ENCODE measurements at places on chromosomes 1 and 21.

GRCh38 chr1:215637041-215637573 is 70.0 kb downstream of the KCTD3 start:
- DNase-seq = no peak

DNA sequence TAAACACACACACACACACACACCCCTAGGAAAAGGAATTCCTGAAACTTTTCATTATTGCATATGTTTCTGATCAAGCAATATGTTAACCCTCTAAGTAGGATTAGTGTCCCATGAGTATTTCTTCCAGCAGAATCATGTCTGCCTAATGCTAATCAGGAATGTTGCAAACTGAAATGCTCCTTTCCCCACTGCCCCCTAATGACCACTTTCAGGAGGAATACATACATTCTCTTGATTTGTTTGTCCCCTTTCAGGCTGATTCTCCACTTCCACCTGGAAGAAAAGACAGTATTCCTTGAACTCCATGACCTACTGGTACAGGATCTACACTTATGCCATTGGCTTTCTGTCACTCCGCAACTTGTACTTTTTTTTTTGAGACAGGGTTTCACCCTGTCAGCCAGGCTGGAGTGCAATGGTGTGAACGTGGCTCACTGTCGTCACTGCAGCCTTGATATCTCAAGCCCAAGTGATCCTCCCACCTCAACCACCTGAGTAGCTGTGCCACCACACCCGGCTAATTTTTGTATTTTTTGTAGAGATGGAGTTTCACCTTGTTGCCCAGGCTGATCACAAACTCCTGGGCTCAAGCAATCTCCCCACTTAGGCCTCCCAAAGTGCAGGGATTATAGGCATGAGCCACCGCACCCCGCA is 56.7 kb downstream of the LRIG2 start:
- DNase-seq = no peak

DNA sequence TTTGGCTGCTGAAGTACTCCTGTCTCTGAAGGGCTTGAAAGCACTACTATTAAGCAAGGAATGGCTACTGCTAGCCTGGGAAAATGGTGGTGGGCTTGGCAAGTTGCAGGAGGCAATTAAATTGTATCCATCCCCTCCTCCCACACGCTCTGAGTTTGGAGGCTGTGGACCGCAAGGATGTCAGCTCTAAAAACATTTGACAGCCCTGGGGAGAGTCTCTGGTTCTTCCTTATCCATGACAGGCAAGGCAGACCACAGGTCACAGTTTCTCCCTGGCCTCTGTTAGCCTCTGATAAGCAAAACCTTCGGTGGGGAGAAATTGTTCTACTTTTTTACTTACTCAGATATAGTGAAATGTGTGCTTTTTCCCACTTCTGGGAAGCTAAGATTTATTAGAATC is 46.6 kb downstream of the S1PR1 start:
- no peak for DNase-seq

DNA sequence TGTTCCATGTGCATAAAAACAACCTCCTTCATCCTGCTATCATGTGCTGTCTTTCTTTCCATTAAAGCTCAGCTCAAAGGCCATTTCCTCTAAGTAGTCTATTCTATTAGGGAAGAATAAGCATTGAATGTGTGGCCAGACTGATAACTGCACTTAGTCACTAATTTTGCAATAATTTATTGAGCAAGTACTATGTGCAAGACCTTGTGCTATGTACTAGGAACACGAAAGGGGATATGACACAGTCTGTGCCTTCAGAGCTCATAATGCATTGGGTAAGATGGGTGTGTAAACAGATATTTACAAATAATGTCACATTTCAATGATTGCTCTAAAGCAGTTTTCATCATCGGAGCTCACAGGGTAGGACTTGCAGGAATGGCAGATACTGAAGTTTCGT is 54.2 kb downstream of the NMNAT2 start:
- no peak for DNase-seq

GRCh38 chr1:24344090-24344742 is 25.1 kb downstream of the GRHL3 start:
- DNase-seq = no peak

DNA sequence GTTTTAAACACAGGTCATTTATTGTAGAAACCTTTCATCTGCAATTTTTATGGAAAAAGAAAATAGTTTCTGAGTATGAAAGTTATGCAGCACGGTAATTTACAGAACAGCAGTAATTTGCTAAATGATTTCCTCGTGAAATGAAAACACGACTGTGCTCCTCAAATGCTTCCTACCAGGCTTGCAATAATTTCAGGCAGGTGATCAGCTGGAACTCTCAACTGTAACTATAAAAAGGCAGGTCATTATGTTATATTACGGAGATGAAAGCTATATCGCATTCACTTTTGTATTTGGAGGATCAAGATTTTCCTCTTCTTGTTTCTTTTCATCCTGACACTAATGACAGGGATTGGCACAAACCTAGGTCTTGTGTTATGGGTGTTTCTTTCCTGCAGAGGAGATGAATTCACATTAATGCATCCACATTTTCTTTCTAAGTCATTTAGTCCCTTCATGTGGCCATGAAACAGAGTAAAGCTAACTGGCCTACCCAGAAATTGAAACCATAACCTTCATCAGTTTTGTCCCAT is 57.4 kb downstream of the SAMSN1 start:
- DNase-seq = no peak

- DNase-seq = no peak
Observed at GRCh38 chr21:36452281-36452825, 27.6 kb downstream of the CLDN14 start.

DNA sequence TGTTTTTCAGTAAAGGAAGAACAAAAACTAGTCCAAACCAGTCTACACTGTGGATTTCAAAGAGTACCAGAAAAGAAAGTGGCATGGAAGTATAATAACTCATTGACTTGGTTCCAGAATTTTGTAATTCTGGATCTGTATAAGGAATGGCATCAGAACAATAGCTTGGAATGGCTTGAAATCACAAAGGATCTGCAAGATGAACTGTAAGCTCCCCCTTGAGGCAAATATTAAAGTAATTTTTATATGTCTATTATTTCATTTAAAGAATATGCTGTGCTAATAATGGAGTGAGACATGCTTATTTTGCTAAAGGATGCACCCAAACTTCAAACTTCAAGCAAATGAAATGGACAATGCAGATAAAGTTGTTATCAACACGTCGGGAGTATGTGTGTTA is 21.3 kb downstream of the CHODL start:
- DNase-seq = no peak

GRCh38 chr1:213003256-213003655 is 12.4 kb downstream of the ANGEL2 start:
- DNase-seq = no peak

GRCh38 chr1:178075333-178075732 is 18.6 kb upstream of the RASAL2 start:
- no peak for DNase-seq

- no peak for DNase-seq
Observed at GRCh38 chr1:8554956-8555534, 237.1 kb downstream of the SLC45A1 start.

GRCh38 chr1:60502506-60502905 is 428.9 kb upstream of the C1orf87 start:
- no peak for DNase-seq

DNA sequence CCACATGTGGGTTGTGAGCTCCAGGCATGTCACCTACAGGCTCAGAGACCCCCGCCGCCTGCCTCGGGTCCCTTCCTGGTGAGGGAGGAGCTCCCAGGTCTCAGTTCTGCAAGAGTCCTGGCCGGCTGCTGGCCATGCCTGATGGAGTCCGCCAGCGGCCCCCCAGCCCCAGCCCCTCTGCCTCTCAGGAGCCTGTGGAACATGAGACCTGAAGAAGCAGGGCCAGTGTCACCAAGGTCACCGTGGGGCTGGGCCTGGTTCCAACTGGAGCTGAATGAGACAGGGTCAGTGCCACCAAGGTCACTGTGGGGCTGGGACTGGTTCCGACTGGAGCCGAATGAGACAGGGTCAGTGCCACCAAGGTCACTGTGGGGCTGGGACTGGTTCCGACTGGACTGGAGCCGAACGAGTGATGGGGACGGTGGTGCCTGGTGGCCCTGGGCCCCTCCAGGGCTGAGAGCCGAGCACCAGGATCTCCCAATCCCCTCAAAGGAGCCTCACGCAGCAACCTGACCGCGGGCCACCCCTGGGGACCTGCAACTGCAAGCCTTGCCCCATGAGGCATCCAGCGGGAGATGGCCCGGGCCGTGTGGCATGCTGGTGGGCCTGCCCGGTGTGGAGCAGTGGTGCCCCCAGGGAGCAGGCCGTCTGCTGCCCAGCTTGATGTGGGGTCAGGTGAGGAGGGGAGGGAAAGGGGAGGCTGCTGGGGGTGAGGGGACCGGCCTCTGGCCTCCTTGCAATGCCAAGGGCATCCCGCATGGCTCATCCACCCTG is 14.5 kb upstream of the PTTG1IP start:
- no peak for DNase-seq

DNA sequence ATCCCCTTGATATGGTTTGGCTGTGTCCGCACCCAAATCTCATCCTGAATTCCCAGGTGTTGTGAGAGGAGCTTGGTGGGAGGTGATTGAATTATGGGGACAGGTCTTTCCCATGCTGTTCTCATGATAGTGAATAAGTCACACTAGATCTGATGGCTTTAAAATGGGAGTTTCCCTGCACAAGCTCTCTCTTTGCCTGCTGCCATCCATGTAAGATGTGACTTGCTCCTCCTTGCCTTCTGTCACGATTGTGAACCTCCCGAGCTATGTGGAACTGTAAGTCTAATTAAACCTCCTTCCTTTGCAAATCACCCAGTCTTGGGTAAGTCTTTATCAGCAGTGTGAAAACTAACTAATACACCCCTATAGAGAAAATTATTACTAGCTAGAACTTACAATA is 959.5 kb upstream of the ADGRL2 start:
- DNase-seq = no peak

- DNase-seq = no peak
Observed at GRCh38 chr1:193260896-193261295, 74.5 kb upstream of the B3GALT2 start.

DNA sequence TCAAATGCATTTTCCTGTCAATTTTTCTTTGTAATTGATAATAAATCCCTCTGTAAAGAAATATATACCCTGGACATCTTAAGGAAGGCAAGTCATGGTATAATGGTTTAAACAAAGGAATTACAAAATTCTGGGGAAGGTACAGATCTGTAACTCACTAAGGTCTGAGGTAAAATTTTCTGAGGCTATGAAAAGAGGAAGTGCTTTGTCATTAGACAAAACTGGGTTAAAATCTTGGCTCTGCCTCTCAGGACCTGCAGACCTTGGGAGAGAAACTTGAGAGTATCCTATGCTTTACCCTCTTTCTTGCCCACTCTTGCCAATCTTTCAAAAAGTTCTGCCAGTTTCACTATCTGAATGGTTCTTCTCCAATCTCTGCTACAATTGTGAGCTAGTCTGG is 26.8 kb upstream of the BEND5 start:
- DNase-seq = no peak

DNA sequence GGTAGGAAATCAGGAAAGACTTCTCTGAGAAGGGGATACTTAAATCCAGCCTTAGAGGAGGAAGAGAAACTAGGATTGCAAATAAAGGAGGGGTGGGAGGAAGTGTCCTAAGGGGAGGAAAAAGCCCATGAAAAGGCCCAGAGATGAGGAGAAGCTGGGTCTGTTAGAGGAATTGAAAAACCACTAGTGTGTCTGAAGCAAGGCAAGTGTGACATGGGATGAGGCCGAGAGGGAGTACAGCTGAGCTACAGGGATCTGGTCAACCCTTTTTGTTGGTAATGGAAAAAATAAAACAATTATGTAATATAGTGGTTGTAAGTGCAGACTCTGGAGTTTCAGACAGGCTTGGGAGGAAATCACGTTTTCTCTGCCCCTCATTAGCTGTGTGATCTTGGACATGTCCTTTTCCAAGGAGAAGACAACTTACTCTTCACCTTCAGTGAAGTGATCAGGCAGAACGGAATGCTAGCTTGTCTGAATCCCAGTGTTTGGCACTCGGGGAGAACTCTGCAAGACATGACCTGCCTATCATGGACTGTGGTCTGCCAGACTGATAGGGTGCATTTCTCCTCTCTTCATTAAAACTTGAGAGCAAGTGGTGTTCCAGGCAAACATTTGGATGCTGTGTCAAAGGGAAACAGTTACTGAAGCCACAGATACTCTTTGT is 7.4 kb upstream of the S100A10 start:
- DNase-seq = no peak

GRCh38 chr1:28193701-28194161 is 17.2 kb upstream of the PTAFR start:
- DNase-seq = no peak

DNA sequence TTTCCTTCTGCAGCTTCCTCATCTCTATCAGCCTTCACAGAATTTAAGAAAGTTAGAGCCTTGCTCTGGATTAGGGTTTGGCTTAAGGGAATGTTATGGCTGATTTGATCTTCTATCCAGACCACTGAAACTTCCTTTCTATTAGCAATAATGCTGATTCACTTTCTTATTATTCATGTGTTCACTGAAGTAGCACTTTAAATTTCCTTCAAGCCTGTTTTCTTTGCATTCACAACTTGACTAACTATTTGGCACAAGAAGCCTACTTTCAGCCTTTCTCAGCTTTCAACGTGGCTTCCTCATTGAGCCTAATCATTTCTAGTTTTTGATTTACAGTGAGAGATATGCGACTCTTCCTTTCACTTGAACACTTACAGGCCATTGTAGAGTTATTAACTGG is 528.5 kb downstream of the PLPP3 start:
- DNase-seq = no peak

- DNase-seq = no peak
Observed at GRCh38 chr1:113146242-113147072, 73.5 kb downstream of the LRIG2 start.

DNA sequence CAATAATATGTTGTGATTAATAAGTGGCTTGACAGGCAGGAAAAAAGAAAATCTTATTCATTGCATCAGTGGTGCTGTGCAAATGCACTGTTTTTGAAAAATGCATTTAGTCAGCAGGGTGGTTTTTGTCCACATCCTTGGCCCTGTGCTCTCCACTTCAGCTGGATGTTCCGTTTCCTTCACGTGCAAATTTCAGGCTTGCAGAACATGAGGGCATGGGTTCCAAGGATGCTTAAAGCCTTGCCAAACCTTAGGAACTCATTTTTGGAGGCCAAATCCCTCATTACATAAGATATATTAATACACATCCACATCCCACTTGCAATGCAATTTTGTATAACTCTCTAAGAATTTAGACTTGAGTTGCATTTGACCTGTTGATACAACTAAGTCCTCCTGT is 410.1 kb downstream of the PRDM2 start:
- no peak for DNase-seq

GRCh38 chr1:154750681-154751665 is 119.1 kb downstream of the KCNN3 start:
- no peak for DNase-seq

- no peak for DNase-seq
Observed at GRCh38 chr1:101075926-101076325, 50.3 kb upstream of the DPH5 start.

DNA sequence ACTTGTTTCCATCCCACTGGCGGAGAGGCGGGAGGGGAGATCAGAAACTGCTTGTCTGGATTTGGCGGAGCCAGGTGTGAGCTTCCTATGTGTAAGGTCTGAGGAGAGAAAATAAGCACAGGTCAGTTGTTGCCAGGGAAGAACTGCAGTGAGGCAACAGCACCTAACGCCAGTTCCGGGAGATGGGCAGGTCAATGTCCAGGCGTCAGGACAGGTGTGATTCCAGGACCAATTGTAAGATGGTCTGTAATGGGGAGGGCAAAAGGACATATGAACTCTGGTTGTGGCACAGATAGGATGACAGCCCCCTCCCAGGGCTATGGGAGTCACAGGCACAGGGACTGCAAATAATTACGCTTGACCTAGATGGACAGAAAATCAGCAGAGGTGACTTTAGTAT is 9.6 kb upstream of the KCNE1 start:
- DNase-seq = no peak

GRCh38 chr1:18322368-18323032 is 158.2 kb upstream of the KLHDC7A start:
- DNase-seq = no peak

GRCh38 chr1:179166663-179167417 is 62.6 kb downstream of the ABL2 start:
- no peak for DNase-seq
